ENCODE measurements at places on chromosomes 6 and 20.

GRCh38 chr20:45817376-45818194 is 5.1 kb downstream of the UBE2C start:
- no peak for DNase-seq

DNA sequence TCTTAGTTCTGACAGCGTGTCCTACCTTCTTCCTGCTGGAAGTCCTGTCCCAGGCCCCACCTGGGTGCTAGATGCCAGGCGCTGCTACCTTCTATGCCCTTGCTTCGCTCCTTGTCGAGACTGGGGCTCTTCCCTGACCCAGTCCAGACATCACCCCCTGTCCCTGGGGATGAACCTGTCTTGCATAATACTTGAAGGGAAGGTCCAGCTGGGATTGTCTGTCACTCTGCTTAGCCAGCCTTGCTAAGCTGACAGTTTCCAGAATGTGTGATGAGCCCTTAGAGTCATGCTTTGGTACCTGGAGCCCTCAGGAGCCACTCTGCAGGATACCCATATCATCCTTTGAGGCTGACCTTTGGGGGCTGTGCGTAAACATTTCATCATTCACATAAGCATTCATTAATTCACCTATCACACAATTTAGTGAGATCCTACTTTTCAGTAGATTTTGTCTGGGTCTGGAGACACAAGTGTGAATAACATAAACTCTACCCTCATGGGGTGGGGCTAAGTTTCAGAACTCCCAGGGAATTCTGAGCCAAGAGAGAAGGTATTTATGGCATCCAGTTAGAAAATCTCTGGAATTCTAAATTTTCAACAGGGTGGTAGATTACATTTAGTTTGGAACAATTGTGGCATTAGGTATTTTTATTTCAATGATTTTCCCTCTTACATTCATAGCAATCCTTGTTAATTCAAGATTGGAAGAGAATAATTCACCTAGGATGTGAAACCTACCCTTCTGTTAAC is 151.1 kb upstream of the HDAC2 start:
- DNase-seq = no peak

GRCh38 chr6:170143401-170144150 is 147.3 kb downstream of the DLL1 start:
- no peak for DNase-seq

GRCh38 chr6:32244946-32245398 is 21.1 kb upstream of the NOTCH4 start:
- DNase-seq = peak; percentile 72

- no peak for DNase-seq
These were observed 31.5 kb downstream of the POM121L2 start for GRCh38 chr6:27280540-27281000.

DNA sequence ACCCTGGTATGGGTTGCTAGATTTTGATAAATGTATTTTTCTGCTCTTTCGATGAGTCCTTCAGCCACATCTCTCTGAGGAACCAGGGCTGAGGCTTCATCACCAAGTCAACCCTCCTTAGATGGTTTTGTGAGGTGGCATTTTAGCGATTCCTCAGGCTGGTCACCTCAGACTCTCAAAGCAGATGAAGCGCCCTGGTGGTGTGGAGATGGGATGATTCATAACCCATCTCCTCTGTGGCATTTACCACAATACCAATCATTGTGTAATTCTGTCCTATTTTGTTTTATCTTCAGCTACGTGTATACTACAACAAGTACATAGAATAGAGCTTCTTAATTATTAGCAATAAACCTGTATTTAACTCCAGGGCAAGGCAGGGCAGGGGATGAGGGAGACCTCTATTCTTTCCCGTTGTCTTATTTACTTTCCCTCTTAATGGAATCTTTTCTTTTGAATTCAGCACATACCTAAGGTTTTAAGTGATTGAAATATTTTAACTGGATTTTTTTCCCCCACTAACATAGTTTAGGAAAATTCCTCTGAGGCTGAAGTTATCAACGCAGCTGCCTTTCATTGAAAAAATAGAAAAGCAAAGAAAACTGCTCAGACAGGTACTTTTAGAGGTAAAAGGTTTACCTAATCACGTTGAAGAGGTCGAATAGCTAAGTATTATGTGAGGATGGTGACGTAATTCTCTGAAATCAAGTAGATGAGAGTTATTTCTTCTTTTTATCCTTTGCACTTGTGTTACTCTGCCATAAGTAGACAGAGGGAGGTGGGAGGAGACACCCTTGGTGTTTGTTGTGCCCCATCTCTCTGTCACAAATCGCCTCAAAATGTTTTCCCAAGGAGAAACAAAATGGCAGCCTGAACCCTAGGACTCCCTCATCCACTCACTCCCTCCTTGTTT is 57.4 kb upstream of the EDN3 start:
- DNase-seq = no peak

GRCh38 chr6:95280686-95281273 is 296.6 kb upstream of the MANEA start:
- no peak for DNase-seq

DNA sequence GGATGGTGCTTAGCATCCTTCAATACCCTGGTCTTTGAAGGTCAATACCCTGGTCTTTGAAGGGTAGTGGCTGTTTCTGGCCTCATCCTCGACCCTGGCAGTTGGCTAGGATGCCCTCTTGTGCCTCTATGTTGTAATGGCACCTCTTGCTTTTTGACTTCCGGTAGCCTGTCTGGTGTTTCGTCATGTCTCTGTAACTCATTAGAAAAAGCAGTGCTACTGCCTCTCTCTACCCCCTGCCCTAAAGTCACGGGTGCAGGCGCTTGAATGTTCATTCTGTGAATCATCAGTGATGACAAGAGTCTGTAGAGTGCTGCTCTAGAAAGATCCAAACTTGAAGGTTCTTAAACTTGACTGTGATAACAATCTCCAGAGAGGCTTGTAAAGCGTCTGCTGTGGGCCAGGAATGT is 28.3 kb downstream of the RSPO4 start:
- DNase-seq = no peak

DNA sequence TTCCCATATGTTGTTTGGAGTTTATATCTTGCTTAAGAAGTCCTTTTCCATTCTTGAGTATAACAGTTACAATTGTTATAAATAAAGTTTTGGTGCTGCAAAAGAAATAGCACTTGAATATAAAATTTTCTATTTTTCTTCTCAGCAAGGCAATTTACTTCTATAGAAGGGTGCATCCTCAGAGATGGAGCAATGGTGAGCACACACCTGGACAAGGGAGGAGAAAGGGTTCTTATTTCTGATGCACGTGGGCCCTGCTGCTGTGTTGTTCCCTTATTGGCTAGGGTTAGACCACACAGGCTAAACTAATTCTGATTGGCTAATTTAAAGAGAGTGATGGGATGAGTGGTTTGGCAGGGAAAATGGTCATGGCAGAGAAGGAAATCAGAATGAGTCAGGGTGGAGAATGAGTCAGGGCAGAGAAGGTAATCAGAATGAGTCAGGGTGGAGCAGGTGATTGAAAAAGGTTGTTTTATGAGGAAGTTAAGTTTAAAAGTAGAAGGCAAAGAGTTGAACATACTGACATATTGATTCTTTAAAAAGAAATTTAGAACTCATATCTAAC is 38.0 kb downstream of the CST8 start:
- no peak for DNase-seq

GRCh38 chr6:7086488-7086887 is 21.3 kb upstream of the RREB1 start:
- DNase-seq = no peak
